ENCODE measurements at places on chromosomes 12 and 14. TPM values are rescaled to one million over a fixed set of nuclear protein-coding genes. Genes with fewer than 3 reads are reported as not detected.

SYNDIG1L gene
- not detected for polyA plus RNA-seq

KLRD1 gene
- polyA plus RNA-seq, result 0.50 TPM

PIWIL1 gene
- polyA plus RNA-seq, result not detected

REM2 gene
- polyA plus RNA-seq, result not detected

MORN3 gene
- polyA plus RNA-seq, result 0.20 TPM

HHIPL1 gene
- polyA plus RNA-seq, result 0.68 TPM

ETFBKMT gene
- polyA plus RNA-seq, result 2.4 TPM

ARHGEF25 gene
- 24.8 TPM for polyA plus RNA-seq

LALBA gene
- polyA plus RNA-seq, result not detected

GUCY2C gene
- polyA plus RNA-seq, result 0.05 TPM

RIPK3 gene
- polyA plus RNA-seq, result 18.3 TPM

LHX5 gene
- polyA plus RNA-seq, result 0.43 TPM

CD27 gene
- 5.8 TPM for polyA plus RNA-seq

ENDOU gene
- not detected for polyA plus RNA-seq

PRB2 gene
- not detected for polyA plus RNA-seq

LMO3 gene
- polyA plus RNA-seq, result 0.88 TPM

DNA sequence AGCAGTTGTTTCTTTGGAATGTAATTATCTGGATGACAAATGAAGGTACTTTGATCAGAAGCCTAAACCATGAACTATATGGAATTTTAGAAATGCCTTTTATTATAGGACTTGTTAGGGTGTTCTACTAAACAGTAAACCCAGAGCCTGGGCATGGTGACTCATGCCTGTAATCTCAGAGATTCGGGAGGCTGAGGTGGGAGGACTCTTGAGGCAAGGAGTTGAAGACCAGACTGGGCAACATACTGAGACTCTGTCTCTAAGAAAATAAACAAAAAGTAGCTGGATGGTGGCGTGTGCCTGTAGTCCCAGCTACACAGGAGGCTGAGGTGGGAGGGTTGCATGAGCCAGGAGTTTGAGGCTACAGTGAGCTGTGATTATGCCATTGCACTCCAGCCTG, 23.9 kb downstream of the PALS1 start:
- no peaks in the 10 kb centered on the region for H3K36me3 ChIP-seq
- H3K27ac ChIP-seq, result no peak overlapping the region
- no peak for DNase-seq

GRCh38 chr14:71138448-71139293, 231.4 kb downstream of the PCNX1 start:
- peaks cover 11% of the 10 kb centered on the region for H3K4me1 ChIP-seq
- DNase-seq, result peak; percentile 54
- H3K36me3 ChIP-seq, result no peaks in the 10 kb centered on the region

DNA sequence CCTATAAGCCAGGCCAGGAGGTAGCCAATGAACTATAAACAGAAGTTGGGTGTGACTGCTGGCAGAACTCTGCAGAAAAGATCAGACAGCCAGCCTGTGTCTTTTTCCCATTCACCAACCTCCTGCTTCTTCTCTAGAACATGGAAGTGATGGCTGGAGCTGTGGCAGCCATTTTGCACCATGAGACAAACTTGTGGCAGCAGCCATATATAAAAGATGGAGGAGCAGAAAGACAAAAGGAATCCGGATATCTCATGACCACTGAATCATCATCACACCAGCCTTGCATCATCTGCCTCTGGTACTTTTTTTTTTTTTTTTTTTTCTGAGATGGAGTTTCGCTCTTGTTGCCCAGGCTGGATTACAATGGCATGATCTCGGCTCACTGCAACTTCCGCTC, 8.7 kb downstream of the BEGAIN start:
- DNase-seq, result no peak
- H3K4me1 ChIP-seq, result no peaks in the 10 kb centered on the region
- H3K27ac ChIP-seq, result no peak overlapping the region
- no peak overlapping the region for H3K4me3 ChIP-seq
- no peaks in the 10 kb centered on the region for H3K36me3 ChIP-seq

DNA sequence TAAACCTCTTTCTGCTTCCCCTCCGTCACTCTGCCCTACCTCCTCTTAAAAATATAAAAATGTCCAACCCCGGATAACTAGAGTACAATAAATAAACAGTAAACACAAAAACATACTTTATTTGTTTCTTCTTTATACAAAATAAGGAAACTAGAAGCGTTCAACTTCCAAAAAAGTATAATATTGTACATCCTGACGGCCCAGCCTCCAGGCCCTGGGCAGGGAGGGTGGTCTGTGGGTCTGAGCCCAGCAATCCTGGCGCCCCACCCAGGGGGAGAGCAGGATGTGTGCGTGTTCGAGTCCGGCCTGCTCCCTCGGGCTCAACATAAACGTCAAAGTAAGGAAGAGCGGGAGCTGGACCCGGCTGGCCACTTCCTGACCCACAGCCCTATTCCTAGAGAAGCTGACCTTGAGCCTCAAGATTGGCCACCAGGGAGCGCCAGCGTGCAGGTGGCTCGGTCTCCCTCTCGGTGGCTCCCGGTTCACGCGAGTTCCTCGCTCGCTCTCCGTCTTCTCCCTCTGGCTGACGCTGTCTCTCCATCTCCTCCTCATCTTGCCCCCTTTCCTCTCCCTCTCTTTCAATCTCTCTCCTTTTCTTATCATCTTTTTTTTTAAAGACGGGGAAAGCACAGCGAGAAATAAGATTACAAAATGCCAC, 9.4 kb downstream of the LHX5 start:
- H3K27ac ChIP-seq, result no peak overlapping the region
- no peaks in the 10 kb centered on the region for H3K36me3 ChIP-seq
- DNase-seq, result peak; percentile 91
- H3K4me1 ChIP-seq, result peaks cover 40% of the 10 kb centered on the region
- H3K4me3 ChIP-seq, result peak overlapping the region; percentile 28

GRCh38 chr12:28814246-28814645, 334.8 kb upstream of the FAR2 start:
- DNase-seq, result no peak
- no peaks in the 10 kb centered on the region for H3K36me3 ChIP-seq
- H3K4me1 ChIP-seq, result no peaks in the 10 kb centered on the region
- H3K27ac ChIP-seq, result no peak overlapping the region
- no peak overlapping the region for H3K4me3 ChIP-seq
- H3K27me3 ChIP-seq, result no peaks in the 10 kb centered on the region

DNA sequence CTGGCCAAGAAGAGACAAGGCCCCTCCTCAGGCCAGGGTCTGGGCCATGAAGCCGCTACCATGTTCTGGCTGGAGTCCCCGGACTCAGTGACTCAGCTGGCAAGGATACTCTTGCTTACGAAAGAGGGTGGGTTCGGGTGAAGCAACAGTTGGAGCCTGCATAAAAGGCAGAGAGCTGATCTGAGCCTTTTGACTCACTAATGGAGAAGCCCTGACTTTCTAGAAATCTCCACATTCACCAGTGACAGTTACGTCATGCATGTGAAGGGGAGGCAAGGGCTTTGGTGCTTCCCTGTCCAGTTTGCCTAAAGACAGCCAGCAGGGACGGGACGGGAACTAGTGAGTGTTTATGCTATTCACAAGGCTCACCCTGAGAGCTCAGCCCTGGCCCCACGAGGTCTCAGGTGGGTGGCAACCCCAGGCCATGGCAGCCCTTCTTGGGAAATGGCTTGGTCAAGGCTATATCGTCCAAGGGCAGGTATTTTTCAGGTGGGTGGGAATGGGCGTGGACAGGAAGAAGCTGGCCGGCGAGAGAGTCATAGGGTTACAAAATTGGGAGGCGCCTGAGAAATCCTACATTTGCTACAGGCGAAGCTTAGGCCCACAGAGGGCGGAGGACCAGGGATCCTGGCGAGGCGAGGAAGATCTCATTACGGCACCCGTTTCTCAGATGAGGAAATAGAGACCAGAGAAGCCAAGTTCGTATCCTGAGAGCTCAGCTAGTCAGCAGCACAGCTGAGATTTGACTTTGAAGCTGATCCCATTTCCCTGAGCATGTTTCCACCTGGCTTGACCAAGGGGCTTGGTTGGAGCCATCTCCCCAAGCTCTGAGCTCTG, 314.6 kb downstream of the BCL11B start:
- DNase-seq, result peak; percentile 76
- no peaks in the 10 kb centered on the region for H3K27me3 ChIP-seq

DNA sequence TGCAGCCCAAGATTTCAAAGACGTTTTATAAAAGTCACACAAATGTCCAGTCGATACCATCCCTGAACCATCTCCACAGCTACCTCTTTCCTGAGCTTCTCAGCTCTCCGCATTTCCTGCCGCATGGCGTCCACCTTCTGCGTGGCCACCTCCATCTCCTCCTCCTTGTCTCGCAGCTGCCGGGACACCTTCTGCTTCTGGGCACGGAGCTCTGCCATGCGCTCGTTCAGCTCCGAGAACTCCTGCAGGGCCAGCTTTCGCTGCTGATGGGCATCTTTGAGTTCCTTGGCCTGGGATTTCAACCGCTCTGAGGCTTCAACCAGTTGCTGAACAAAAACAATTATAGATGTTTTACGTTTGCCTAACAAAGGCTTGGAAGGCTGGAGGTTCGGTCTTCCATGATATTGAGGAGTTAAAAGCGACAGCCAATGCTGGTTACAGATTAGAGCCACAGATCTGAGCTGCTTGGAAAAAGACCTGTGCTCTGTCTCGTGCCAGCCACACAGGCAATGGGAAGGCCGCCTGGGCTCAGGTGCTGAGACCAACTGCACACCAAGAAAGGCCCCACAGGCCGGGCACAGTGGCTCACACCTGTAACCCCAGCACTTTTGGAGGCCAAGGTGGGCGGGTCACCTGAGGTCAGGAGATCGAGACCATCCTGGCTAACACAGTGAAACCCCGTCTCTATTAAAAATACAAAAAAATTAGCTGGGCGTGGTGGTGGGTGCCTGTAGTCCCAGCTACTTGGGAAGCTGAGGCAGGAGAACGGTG, 49.6 kb downstream of the AMN start:
- no peaks in the 10 kb centered on the region for H3K27me3 ChIP-seq
- H3K27ac ChIP-seq, result no peak overlapping the region
- H3K36me3 ChIP-seq, result peaks cover 100% of the 10 kb centered on the region
- DNase-seq, result no peak
- H3K4me1 ChIP-seq, result no peaks in the 10 kb centered on the region

- peaks cover 12% of the 10 kb centered on the region for H3K4me1 ChIP-seq
- peaks cover 38% of the 10 kb centered on the region for H3K36me3 ChIP-seq
- no peak for DNase-seq
- no peak overlapping the region for H3K4me3 ChIP-seq
- H3K27ac ChIP-seq, result no peak overlapping the region
Observed at GRCh38 chr12:123997908-123998307, 24.9 kb downstream of the ZNF664 start.

- no peaks in the 10 kb centered on the region for H3K27me3 ChIP-seq
- H3K4me3 ChIP-seq, result no peak overlapping the region
- peak overlapping the region; percentile 5 for H3K27ac ChIP-seq
Observed at GRCh38 chr12:27575762-27576118, 51.7 kb downstream of the PPFIBP1 start.

DNA sequence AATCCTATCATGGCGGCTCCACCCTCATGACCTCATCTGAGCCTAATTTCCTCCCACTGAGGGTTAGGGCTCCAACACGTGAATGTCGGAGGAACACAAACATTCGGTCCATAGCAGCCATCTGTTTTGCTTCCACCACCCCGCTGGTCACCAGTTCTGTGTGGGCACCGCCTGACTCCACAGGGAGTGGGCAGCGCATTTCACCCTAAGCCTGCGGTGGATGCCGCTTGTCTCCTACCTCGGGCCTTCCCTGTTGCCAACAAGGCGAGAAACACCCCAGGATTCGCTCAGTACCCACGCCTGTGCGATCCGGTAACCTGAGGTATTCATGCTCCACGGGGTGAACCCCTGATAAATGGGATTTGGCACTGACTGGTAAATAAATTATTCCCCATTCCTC, 95.2 kb upstream of the PPP2R5C start:
- H3K27me3 ChIP-seq, result no peaks in the 10 kb centered on the region
- DNase-seq, result no peak
- no peak overlapping the region for H3K4me3 ChIP-seq
- no peaks in the 10 kb centered on the region for H3K4me1 ChIP-seq
- H3K36me3 ChIP-seq, result no peaks in the 10 kb centered on the region
- H3K27ac ChIP-seq, result no peak overlapping the region

DNA sequence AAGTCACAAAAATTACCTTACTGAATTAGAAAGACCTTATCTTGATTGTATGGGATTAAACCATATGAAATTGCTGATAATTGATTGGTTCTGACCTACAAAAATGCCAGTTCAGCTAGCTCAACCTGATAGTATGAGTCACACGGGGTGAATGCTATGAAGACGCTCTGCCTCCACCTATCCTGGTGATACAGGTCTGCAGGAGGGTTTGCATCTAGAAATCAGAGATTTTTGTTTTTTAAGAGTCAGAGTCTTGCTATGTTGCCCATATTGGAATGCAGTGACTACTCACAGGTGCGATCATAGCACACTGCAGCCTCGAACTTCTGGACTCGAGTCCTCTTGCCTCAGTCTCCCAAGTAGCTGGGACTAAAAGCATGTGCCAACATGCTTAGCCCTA, 120.4 kb downstream of the HMGA2 start:
- H3K36me3 ChIP-seq, result no peaks in the 10 kb centered on the region
- no peaks in the 10 kb centered on the region for H3K27me3 ChIP-seq
- DNase-seq, result no peak
- no peak overlapping the region for H3K27ac ChIP-seq
- H3K4me1 ChIP-seq, result peaks cover 13% of the 10 kb centered on the region

GRCh38 chr12:1491983-1492697, 102.2 kb downstream of the FBXL14 start:
- H3K27ac ChIP-seq, result no peak overlapping the region
- no peak overlapping the region for H3K4me3 ChIP-seq
- peaks cover 47% of the 10 kb centered on the region for H3K36me3 ChIP-seq
- no peaks in the 10 kb centered on the region for H3K27me3 ChIP-seq
- H3K4me1 ChIP-seq, result no peaks in the 10 kb centered on the region

DNA sequence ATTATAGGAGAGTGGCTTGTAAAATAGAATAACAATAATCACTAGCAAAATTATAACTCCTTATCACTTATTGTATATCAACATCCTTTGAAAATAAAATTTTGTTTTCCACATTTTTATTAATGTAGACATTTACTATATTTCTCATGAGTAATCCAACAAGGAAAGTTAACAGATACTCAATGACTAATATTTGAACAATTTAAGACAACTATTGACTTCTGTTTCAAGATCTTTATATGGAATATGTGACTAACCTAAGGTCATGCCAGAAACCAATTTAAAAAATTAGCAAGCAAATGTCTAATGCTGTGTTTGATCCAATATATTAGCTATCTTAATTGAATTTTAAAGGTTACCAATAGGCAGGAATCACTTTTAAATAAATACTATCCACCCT, 638.5 kb upstream of the FLRT2 start:
- no peak for DNase-seq
- H3K36me3 ChIP-seq, result no peaks in the 10 kb centered on the region
- H3K27ac ChIP-seq, result no peak overlapping the region
- no peak overlapping the region for H3K4me3 ChIP-seq
- no peaks in the 10 kb centered on the region for H3K4me1 ChIP-seq
- no peaks in the 10 kb centered on the region for H3K27me3 ChIP-seq

- H3K4me3 ChIP-seq, result no peak overlapping the region
- H3K4me1 ChIP-seq, result peaks cover 5% of the 10 kb centered on the region
- H3K27me3 ChIP-seq, result no peaks in the 10 kb centered on the region
Observed at GRCh38 chr12:93373961-93374656, 3.6 kb upstream of the NUDT4 start.

DNA sequence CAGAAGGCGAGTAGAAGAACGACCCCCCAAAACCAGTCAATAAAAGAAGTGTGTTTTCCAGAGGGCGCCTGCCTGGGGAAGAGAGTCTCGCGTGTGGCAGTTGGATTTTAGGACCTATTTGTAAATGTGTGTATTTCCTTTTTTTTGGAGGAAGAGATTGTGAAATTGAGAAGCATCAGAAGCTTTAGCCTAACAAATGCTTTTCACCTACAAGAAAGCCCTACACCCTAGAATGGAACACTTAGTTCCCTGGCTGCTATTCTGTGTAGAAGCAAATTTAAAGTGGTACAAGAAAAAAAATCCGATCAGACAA, 1.3 kb downstream of the RCOR1 start:
- H3K4me1 ChIP-seq, result peaks cover 19% of the 10 kb centered on the region
- H3K4me3 ChIP-seq, result peak overlapping the region; percentile 97
- no peaks in the 10 kb centered on the region for H3K36me3 ChIP-seq
- H3K27ac ChIP-seq, result no peak overlapping the region

All from stomach (tissue), 19 donors.